ENCODE measurements at places on chromosomes 7 and 10.

- peak; percentile 97 for DNase-seq
Measured at GRCh38 chr7:44145969-44146911, 5.1 kb upstream of the MYL7 start.

GRCh38 chr10:29559996-29560395 is 74.8 kb downstream of the SVIL start:
- DNase-seq, result no peak

- DNase-seq, result peak; percentile 26
Measured at GRCh38 chr10:110613341-110613995, 30.7 kb upstream of the RBM20 start.

GRCh38 chr7:81929386-81929785 is 159.5 kb upstream of the HGF start:
- no peak for DNase-seq

DNA sequence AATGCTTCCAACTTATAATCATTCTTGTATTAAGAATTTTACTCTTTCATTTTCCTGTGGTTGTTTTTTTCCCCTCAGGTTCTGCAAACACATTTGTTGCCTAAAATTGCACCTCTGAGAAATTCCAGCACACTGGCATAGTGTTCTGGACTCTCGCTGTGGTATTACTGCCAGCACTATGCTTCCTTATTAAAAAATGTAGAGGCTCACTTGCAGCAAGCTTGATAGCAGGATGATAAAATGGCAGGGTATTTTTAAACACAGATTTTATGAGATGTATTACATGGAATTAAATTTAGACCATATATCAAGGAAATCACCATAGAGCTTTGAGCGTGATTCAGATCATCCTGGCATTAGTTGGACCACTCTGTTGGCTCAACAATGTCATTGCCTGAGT is 416.7 kb upstream of the AKR1E2 start:
- no peak for DNase-seq

DNA sequence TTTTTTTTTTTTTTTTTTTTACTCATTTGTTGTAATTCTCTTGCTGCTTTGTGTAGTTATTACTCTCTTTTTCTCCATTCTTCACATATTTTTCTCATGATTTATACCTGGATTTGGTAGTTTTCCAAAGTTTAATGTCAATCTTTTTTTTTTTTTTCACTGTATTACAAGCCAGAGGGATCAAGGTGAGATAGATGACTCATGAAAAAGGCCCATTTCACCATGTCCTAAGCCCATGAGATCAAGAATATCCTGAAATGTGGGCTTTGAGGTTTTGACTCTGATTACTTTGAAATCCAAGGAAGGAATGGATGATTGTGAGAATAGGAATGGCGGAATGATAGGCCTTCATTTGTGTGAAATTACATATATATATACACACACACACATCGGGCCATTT is 31.1 kb downstream of the TAX1BP1 start:
- DNase-seq, result no peak

DNA sequence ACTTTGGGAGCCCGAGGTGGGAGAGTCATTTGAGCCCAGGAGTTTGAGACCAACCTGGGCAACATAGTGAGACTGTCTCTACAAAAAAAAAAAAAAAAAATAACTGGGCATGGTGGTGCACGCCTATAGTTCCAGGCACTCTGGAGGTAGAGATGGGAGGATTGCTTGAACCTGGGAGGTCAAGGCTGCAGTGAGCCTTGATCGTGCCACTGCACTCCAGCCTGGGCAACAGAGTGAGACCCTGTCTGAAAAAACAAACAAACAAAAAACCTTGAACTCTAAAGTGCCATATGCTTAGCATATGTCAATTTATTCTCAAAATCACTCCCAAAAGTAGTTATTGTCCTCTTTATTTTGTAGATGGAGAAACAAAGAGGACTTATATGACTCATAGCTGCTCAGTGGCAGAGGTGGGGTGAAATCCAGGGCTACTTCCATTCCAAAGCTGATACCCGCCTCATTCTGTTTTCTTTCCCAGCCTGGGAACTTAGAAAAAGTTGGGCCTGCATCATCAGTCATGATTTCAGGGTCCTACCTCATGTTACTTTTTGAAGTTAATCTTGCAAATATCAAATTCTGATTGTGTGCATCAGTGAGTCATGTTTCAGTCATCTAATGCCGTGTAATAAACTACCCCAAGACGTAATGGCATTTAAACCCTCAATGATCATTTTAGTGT is 13.3 kb downstream of the DHTKD1 start:
- DNase-seq, result no peak

DNA sequence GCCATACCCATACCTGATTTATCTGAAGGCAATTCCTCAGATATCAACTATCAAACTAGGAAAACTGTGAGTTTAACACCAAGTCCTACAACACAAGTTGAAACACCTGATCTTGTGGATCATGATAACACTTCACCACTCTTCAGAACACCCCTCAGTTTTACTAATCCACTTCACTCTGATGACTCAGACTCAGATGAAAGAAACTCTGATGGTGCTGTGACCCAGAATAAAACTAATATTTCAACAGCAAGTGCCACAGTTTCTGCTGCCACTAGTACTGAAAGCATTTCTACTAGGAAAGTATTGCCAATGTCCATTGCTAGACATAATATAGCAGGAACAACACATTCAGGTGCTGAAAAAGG is 69.0 kb upstream of the RSBN1L start:
- no peak for DNase-seq

DNA sequence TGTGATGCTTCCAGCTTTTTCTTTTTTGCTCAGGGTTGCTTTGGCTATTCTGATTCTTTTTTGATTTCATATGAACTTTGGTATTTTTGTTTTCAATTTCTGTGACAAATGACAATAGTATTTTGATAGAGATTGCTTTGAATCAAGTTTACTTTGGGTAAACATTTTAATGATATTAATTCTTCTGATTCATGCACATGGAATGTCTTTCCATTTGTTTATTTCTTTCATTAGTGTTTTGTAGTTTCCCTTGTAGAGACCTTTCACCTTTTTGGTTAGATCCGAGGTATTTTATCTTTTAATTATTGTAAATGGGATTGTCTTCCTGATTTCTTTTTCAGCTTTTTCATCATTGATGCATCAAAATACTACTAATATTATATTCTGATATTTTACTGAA is 93.2 kb downstream of the LANCL2 start:
- no peak for DNase-seq

DNA sequence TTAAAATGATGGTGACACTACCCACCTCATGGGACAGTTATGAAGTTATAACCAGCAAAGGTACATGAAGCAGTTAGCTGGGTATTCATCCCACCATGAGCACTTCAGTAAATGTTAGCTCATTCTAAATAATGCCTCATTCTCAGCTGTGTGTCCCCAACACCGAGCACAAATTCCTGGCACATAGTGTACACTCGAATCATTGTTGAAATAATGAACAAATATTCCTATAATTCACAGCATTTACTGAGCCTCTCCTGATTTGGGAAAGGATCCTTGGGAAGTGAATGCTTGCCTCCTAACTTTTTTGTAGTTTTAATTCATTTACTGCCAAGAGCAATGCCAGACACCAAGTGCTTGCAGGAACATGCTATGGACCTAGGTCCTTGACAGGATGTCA is 235.2 kb downstream of the DGKI start:
- DNase-seq, result no peak

DNA sequence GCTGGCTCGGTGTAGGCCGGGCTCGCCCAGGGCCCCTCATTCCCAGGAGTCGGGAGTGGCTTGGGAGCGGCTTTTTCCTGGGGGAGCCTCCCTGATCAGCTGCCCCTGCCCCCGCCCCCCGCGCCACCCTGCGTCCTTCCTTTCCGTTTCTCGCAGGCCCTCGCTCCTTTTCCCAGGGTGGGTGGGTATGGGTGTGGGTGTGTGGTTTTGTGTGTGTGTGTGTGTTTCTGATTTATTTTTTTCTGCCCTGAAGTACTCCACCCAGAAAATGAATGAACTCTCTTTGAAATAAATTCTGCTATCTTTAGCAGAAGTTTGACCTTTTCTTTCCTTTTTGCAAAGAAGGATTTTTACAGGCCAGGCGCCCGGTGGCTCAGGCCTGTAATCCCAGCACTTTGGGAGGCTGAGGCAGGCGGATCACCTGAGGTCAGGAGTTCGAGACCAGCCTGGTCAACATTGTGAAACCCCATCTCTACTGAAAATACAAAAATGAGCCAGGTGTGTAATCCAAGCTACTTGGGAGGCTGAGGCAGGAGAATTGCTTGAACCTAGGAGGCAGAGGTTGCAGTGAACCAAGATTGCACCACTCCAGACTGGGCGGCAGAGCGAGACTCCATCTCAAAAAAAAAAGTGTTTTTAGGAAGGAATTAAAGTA is 30.0 kb upstream of the AP5Z1 start:
- DNase-seq, result no peak

DNA sequence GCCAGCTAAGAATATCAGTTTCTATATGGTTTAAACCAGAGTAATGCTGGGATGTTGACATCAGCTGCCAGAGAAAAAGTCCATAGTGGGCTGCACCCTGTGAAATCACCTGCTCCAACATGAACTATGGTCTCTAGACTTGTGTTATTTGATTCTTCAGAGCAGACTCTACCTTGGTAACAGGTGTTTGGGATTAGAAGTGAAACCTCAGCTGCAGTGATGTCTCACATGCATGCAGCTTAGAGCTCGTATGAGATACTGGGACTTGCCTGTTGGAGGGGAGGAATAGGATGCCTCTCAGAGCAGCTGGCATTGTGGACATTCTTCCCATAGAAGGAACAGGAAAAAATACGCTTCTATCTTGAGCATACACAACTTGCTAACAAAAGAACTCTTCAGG is 287.1 kb upstream of the CSTF2T start:
- peak; percentile 17 for DNase-seq

- DNase-seq, result no peak
Measured at GRCh38 chr10:82668221-82668895, 793.4 kb downstream of the NRG3 start.

DNA sequence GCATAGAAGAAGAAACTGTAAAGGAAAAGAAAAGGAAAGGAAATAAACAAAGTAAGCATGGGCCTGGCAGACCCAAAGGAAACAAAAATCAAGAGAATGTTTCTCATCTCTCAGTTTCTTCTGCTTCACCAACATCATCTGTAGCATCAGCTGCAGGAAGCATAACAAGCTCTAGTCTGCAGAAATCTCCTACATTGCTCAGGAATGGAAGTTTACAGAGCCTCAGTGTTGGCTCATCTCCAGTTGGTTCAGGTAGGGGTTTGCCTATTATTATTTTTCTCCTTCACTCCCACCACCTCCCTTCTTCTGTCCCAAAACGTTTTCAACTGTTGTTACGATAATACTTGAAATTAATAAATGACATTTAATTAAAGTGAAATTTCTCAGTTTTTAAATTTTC is 139.6 kb downstream of the MLLT10 start:
- no peak for DNase-seq

- no peak for DNase-seq
Measured at GRCh38 chr7:70360557-70360956, 762.3 kb downstream of the AUTS2 start.

DNA sequence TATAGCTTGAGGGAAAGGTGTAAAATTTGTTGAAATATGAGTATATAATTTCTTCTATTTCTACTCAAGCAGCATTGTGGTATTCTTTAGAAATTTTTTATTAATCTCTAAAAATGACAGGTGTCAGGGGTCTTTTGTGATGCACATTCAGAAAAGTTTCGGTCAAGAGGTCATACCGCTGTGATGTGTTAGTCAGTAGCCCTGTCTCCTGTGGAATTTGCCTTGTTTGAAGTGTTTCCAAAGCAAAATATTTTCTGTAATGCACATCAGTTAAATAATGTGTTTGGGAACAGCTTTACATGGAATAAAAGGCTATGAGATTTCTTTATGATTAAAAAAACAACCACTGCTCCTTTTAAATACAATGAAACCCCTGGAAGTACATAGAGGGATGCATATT is 35.8 kb downstream of the FOXP2 start:
- DNase-seq, result no peak

DNA sequence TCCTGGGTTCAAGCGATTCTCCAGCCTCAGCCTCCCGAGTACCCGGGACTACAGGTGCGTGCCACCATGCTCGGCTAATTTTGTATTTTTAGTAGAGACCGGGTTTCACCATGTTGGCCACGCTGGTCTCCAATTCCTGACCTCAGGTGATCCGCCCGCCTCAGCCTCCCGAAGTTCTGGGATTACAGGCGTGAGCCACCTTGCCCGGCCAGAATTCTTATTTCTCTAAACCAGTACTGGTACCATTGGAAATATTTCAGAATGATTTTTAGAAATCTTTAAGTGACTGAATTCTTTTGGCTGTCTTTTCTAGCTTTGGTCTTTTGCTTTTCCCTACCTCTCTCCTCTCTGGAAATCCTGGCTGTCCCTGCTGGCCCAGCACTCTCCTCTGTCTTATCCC is 2.8 kb downstream of the GNAI1 start:
- no peak for DNase-seq

DNA sequence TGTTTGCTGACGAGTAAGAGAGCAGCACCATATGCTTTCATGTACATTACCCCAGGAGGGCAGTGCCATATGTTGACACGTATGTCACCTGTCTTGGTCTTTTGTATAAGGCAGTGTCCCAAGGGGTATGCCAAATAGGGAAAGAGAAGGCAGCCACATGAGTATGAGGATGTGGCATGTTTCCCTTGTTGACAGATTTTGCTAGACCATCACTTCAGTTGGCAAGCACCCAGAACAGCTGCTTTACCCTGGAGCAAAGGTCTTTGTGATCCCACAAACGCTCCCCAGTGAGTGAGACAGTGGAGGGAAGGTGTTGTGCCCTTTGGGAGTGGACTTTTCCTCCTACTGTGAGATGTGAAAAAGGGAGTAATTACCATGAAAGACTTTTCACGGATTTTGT is 350.1 kb downstream of the ETV1 start:
- DNase-seq, result no peak

DNA sequence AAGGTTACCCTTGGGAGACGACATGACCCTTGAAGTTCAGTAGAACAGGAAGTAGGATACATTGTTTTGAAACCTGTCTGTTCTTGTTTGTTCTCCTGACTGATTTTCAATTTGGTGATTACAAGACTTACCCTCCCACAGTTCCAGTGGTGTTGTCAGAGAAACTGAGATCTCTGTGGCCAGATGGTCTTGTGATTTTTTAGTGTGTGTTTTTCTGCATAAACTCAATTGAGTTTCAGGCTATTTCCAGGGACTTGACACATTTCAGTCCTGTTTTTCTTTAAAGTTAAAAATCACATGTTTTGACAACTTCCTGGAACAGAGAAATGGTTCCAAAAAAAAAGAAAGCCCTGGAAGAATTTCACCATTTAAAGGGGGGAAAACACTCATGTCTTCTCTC is 22.3 kb downstream of the PIK3CG start:
- DNase-seq, result no peak

- DNase-seq, result peak; percentile 58
Measured at GRCh38 chr7:117835016-117835664, 38.1 kb downstream of the CTTNBP2 start.

- DNase-seq, result peak; percentile 67
Measured at GRCh38 chr10:101759309-101760247, 16.3 kb downstream of the FGF8 start.

DNA sequence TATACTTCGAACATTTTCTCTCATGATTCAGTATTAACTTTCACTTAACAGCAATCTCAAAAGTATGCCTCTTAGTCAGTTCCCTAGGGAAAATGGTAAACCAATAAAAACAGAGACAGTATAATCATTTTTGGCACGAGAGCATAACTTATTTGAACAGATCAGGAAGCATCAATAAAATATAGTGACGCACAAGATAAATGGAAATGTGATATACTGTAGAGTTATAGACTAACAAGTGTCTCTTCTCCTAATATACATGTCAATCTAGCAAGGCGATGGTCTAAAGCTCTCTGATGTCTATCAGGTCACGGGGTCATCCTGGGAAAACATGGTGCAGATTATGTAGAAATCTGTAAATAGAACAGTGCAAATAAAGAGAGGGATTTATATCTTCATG is 131.6 kb downstream of the HGF start:
- no peak for DNase-seq

GRCh38 chr7:45657136-45657889 is 83.1 kb downstream of the ADCY1 start:
- no peak for DNase-seq

Data from GM23338 (cell line).